ENCODE measurements at places on chromosomes 7 and 10.

DNA sequence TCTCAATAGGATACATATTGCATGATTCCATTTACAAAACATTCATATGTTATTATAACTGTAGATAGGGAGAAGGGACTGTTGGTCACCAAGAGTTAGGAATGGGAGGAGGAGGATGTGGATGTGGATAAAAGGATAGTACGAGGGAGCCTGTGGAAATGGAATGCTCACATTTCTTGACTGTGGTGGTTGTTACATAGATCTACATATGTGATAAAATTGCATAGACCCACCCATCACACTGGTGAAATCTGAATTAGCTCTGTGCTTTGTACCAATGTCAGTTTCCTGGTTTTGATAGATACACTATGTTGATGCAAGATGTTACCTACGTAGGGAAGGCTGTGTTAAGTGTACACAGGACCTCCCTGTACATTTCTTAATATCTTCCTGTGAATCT is 233.5 kb upstream of the MTPN start:
- DNase-seq, result no peak

- no peak for DNase-seq
Measured at GRCh38 chr10:26662864-26663263, 34.6 kb upstream of the PDSS1 start.

DNA sequence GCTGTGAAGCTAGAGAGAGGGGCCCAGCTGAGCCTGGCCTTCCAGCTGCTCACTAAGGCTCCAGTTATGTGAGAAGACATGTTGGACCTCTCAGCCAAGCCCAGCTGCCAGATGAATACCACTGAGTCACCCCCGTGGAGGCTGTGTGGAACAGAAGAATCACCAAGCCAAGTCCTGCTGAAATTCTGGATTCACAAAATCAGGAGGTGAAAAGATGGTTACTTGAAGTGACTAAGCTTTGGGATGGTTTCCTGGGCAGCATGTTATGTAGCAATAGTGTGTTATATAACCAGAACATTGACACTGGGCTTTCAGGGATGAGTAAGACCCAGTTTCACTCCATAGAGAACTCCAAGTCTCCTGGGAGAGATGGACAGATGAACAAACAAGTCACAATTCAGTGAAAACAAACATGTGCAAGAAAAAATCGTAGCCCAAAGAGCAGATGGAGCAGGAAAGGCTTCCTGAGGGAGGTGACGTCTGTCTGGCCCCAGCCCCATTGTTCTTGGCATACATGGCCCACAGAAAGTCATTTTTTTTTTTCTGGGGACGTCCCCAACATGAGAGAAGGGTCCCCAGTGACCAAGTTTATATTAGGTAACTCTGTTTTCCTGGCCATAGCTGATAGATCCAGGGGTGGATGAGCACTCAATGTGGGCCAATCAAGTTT is 64.1 kb upstream of the PDZD8 start:
- DNase-seq, result no peak

DNA sequence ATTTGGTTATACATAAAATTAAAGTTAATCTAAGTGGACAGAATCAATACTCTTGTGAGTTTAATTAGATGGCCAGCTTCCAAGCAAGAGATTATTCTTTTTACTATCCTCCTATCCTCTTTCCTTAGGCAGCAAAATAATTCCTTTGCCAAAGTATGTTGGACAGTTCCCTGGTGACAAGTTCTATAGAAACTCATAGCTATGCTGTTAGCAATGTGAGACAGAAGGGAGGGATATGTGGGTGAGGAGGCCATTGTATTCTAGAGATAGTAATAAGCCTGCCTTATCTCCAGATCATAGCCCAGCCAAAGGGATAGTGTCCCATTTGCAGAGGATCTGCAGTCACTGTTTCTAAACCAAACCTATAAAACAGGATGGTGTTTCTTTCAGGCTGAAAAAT is 181.6 kb upstream of the HDAC9 start:
- no peak for DNase-seq

DNA sequence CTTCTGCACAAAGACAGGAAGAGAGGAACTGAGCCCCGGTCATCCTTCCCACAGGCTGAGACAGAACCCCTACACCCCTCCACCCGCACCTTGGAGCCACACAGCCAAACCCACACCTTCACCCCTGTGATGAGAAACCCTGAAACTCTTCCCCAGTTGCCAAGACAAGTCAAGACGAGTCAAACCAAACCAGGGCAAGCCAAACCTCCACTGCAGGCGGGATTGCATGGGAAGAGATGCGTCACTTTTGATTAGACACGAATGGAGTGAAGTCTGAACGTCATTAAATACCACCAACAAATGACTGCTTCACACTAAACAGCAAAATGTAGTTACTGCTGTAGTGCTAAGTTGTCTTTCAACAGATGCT is 73.8 kb downstream of the PRPF18 start:
- no peak for DNase-seq

DNA sequence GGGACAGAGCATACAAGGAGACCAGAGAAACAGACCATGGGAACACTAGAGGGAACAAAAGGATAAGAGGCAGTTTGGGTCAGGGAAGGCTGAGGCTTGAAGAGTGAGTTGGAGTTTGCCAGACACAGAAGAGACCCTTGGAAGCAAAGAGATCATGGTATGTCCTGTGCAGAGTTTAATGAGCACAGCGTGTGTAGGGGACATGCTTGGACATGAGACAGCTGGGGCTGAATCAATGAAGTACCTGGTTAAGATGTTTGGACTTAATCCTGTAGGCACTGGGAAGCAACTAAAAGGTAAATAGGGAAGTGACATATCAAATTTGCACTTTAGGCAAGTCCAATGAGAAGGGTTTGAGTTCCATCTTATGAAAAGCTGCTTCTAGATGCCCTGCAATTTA is 79.6 kb downstream of the KIAA1217 start:
- DNase-seq, result no peak

DNA sequence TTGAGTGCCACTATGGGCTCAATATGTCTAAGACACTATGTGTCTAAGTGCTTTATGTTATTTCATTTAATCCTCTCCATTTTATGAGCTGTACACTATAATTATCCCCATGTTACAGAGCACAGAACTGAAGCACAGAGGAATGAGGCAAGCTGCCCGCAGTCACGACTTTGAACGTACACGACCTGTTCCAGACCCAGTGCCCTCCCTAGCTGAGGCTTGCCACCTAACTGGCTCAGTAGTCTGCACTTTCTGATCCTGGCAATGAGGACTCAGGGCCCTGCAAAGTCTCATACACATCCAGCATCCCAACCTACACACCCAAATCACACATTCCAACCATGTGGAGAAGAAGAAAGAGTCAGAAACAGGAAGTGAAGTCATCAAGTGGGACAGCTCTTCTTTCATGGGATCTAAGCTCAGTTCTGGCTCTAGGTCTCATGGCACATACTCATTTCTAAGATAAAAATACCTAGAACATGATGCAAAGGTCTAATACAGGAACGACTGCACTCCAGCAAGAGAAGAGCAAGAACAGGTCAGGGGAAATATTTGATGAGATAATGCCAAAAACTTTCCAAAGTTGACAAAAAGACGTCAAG is 42.4 kb upstream of the DDC start:
- no peak for DNase-seq

- DNase-seq, result no peak
Measured at GRCh38 chr10:36738738-36739431, 386.5 kb upstream of the ANKRD30A start.

DNA sequence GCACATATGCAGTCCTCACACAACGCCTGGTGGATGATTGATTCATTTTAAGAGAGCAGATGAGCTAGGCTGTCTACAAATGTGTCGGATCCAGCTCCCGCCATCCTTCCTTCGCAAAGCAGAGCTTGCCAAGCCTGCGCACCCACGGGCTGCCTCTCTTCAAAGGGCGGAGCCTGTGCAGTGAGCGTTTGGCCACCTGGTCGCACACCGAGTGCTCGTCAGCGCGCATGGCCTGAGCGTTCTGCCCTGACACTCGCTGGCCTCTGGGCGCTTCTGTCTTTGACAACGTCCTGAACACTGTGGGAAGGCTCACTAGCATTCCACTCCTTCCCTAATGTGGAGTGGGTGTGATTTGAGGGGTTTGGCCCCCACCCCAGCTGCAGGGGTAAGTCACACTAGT is 47.1 kb upstream of the TMEM72 start:
- DNase-seq, result no peak

- no peak for DNase-seq
Measured at GRCh38 chr7:114629762-114630161, 215.1 kb downstream of the FOXP2 start.

- DNase-seq, result no peak
Measured at GRCh38 chr7:96188591-96188991, 133.3 kb downstream of the SLC25A13 start.

All from stimulated activated CD4-positive, alpha-beta T cell treated with anti-CD3 and anti-CD28 coated beads, Interleukin-2, amount 100 ng/mL, for 48 hours (primary cell).